CD8-positive, alpha-beta T cell (primary cell): ENCODE measurements at places on chromosomes 4 and X. TPM values are rescaled to one million over a fixed set of nuclear protein-coding genes. Genes with fewer than 3 reads are reported as not detected.

Gene AKAP4
- total RNA-seq, result not detected

Gene IL2
- total RNA-seq, result 1.0 TPM

Gene CENPI
- total RNA-seq, result 0.44 TPM

Gene TLR1
- 13.4 TPM for total RNA-seq

Gene MAGIX
- 0.31 TPM for total RNA-seq

Gene STATH
- not detected for total RNA-seq

Gene RAB9B
- total RNA-seq, result 0.08 TPM

Gene H2AZ1
- total RNA-seq, result 103 TPM

Gene NPFFR2
- total RNA-seq, result not detected

Gene DNAAF6
- not detected for total RNA-seq

Gene PDGFC
- not detected for total RNA-seq

Gene ATRX
- 65.7 TPM for total RNA-seq

Gene XAGE1A
- not detected for total RNA-seq

Gene IL13RA2
- not detected for total RNA-seq

Gene ARHGAP6
- not detected for total RNA-seq

Gene C4orf36
- total RNA-seq, result not detected

Gene DGAT2L6
- total RNA-seq, result not detected

Gene ATOH1
- total RNA-seq, result not detected

Gene TECRL
- total RNA-seq, result not detected

Gene PDGFRA
- not detected for total RNA-seq

Gene S100P
- total RNA-seq, result 1.1 TPM

Gene SUPT20HL1
- total RNA-seq, result not detected

Gene ADH1C
- not detected for total RNA-seq

Gene ZNF157
- total RNA-seq, result 0.56 TPM

Gene SMIM10L2A
- 1.3 TPM for total RNA-seq

Gene CCKAR
- total RNA-seq, result not detected

Gene TBC1D25
- 33.4 TPM for total RNA-seq

Gene ETDA
- total RNA-seq, result not detected

Gene TLR2
- 2.9 TPM for total RNA-seq

Gene FGF2
- total RNA-seq, result not detected

Gene ADRA2C
- not detected for total RNA-seq

Gene MAGEA6
- not detected for total RNA-seq

Gene ZGRF1
- total RNA-seq, result 7.9 TPM

Gene MAGEE2
- total RNA-seq, result not detected

Gene GAGE12C
- total RNA-seq, result not detected

Gene TMEM150C
- not detected for total RNA-seq

Gene AREG
- total RNA-seq, result 53.2 TPM

Gene PLP2
- total RNA-seq, result 96.4 TPM

Gene BRS3
- total RNA-seq, result not detected

Gene NAT8L
- 0.08 TPM for total RNA-seq

Gene SPANXC
- not detected for total RNA-seq

Gene MAPK10
- total RNA-seq, result not detected

Gene TMEM35A
- not detected for total RNA-seq

Gene FRMPD4
- not detected for total RNA-seq

Gene ANKRD50
- 0.22 TPM for total RNA-seq
